ENCODE measurements at places on chromosomes 5 and 9.

DNA sequence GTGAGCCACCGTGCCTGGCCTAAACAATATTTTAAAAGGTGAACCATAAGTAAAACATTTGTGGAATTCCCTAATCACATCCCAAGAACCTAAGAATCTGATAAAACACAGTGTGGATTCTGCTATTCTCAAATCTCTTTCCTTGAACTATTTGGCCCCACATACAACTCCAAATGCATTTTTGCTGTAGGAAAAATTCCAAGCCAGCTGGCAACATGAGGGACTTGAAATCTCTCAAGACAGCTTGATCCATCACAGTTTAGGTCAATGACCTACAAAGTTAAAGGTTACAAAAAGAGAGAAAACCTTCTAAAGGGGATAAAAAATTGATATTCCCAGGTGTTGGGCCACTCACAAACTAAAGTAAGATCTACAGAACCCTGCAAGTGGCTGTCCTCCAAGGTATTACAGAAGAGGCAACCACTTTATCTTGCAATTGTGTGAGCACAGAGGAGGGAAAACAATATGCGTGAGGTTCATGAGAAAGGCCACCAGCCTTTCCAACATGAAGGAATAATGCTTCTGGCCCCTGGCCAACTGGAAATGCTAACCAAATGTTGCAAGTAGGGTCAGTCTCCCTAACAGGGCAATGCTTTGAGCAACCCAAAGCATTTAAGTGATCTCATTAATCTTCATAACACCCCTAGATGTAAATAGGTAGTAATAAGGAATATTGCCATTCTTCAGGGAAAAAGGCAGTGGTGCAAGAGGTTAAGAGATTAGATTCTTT is 221.4 kb downstream of the SEMA5A start:
- no peak for DNase-seq

GRCh38 chr9:16136451-16136850 is 583.6 kb downstream of the CCDC171 start:
- no peak for DNase-seq

DNA sequence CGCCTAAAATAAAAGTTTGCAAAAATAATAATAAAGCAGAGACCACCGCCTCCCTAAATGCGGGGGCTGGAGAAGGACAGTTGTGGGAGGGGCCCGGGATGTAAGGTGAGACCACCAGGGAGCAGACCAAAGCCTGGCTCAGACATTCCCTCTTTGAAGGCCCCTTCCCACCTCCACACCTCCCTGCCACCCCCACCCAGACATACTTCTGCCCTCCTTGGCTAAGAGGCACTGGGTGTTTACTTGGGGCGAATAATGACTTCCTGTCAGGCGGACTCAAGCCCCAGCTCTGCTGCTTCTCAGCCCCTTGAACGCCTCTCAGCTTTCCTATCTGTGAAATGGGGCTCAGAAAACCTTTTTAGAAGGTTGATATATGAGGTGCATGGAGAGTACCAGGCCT is 58.8 kb upstream of the GGTA1 start:
- DNase-seq, result no peak

DNA sequence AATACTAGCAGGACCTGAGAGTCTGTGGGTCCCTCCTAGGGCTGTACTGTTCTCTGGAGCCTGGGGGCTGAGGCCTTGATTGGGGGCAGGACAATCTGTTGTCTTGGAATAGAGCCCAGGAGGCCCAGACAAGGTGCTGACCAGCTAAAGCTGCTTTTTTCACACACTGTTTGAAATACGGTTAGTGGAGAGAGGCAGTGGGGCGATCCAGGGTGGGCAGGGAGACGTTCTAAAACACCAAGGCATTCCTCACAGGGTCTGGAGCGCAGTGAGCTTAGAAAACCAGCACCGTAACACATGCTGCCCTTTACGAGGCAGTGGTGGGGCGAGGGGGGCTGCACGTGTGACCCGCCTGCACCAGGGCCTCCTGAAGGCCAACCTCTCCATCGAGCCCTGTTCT is 55.1 kb downstream of the EHMT1 start:
- DNase-seq, result no peak

DNA sequence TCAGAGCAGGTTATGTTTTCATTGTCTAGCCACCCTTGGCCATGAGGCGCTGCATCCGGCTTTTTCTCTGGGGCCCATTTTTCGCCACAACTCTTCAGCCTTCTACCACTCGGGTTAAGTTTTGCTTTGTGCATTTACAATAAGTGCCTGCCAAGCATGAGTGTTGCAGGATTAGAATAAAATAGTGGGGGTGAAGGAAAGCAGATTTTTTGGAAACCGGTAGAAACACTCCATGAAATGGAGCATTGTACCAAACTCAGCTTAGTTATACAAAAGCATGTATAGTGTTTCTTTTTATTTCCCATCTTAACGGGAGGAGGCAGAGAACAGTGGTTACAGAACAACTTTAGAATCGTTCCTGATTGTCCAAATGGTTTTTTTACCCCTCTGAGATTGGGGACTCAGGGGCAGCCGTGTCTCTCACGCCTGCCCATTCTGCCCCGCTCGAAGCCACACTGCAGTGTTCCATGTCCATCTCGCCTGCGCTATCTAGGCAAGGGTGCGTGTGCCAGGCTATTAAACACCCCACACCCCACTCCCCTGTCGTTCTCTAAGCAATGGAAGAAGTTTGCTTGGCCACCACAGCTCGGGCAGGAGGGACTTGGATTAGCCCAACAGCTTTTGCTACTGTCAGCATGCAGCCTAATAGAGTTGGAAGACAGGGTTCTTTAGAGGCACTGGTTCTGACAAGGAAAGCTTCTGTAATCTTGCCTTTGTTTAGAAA is 268.8 kb upstream of the WWC1 start:
- DNase-seq, result no peak
